ENCODE measurements at places on chromosomes 12 and 14. TPM values are rescaled to one million over a fixed set of nuclear protein-coding genes. Genes with fewer than 3 reads are reported as not detected.

The OR6C1 gene
- total RNA-seq: not detected

The TGM1 gene
- total RNA-seq: 0.32 TPM

The CACNA1C gene
- under 0.01 TPM for total RNA-seq

The TMEM229B gene
- 0.97 TPM for total RNA-seq

The ARHGEF25 gene
- under 0.01 TPM for total RNA-seq

The RNASE7 gene
- total RNA-seq: not detected

The GPR137C gene
- total RNA-seq: 0.65 TPM

The CELA1 gene
- total RNA-seq: not detected

The CLEC1A gene
- 28.0 TPM for total RNA-seq

The HNRNPA1 gene
- 377 TPM for total RNA-seq

The ADAMTS20 gene
- total RNA-seq: not detected

The PRH2 gene
- not detected for total RNA-seq

The TAS2R42 gene
- total RNA-seq: not detected

The HOXC6 gene
- total RNA-seq: not detected

The DNAAF2 gene
- total RNA-seq: 7.6 TPM

The PTCSC3 gene
- not detected for total RNA-seq

The SMARCC2 gene
- 38.0 TPM for total RNA-seq

The ACOT6 gene
- total RNA-seq: not detected

The VSIG10 gene
- 34.6 TPM for total RNA-seq

The RNASE2 gene
- total RNA-seq: not detected

The PPFIA2 gene
- total RNA-seq: not detected

The PLD4 gene
- not detected for total RNA-seq

The LRRC10 gene
- not detected for total RNA-seq

The CNTN1 gene
- not detected for total RNA-seq

The PLA2G1B gene
- total RNA-seq: not detected

The TEP1 gene
- 15.2 TPM for total RNA-seq

The TMEM260 gene
- total RNA-seq: 19.0 TPM

The C14orf39 gene
- not detected for total RNA-seq

The STAC3 gene
- total RNA-seq: not detected

The BICDL1 gene
- total RNA-seq: not detected

The CCDC197 gene
- total RNA-seq: not detected

The PLXNC1 gene
- 0.16 TPM for total RNA-seq

The HNF1A gene
- not detected for total RNA-seq

The CCND2 gene
- 330 TPM for total RNA-seq

The ITGB7 gene
- total RNA-seq: 0.49 TPM

The GNB3 gene
- 0.44 TPM for total RNA-seq

The ETFBKMT gene
- total RNA-seq: 2.8 TPM

The SLC5A8 gene
- not detected for total RNA-seq

All from bladder microvascular endothelial cell (primary cell).